CD8-positive, alpha-beta T cell (primary cell): ENCODE measurements at places on chromosomes 4 and X.

GRCh38 chrX:101744085-101744484, 84.4 kb upstream of the ARMCX2 start:
- DNase-seq: no peak

DNA sequence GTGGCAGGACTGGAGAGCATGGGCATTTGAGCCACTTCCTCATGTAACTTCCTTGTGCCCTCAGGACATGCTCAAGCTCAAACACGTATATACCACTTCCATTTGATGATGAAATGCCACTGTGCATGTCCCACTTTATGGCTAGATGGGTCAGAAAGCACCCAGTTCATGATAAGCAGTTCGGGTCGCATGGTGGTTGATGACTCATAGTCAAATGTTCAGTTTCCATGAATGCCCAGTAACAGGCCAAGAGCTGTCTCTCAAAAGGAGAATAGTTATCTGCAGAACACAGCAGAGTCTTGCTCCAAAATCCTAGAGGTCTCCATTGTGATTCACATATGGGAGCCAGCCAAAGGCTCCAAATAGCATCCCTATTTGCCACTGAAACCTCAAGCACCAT, 48.9 kb upstream of the SPIN3 start:
- no peak for DNase-seq

GRCh38 chr4:186807808-186808629, 84.4 kb upstream of the FAT1 start:
- DNase-seq: no peak

GRCh38 chrX:153245288-153245731, 66.2 kb downstream of the MAGEA1 start:
- DNase-seq: no peak

GRCh38 chr4:113146876-113147358, 97.5 kb downstream of the ANK2 start:
- DNase-seq: no peak

- no peak for DNase-seq
Observed at GRCh38 chr4:82785611-82786400, 12.8 kb downstream of the SCD5 start.

- DNase-seq: no peak
Observed at GRCh38 chr4:14726877-14727361, 275.4 kb upstream of the CPEB2 start.

DNA sequence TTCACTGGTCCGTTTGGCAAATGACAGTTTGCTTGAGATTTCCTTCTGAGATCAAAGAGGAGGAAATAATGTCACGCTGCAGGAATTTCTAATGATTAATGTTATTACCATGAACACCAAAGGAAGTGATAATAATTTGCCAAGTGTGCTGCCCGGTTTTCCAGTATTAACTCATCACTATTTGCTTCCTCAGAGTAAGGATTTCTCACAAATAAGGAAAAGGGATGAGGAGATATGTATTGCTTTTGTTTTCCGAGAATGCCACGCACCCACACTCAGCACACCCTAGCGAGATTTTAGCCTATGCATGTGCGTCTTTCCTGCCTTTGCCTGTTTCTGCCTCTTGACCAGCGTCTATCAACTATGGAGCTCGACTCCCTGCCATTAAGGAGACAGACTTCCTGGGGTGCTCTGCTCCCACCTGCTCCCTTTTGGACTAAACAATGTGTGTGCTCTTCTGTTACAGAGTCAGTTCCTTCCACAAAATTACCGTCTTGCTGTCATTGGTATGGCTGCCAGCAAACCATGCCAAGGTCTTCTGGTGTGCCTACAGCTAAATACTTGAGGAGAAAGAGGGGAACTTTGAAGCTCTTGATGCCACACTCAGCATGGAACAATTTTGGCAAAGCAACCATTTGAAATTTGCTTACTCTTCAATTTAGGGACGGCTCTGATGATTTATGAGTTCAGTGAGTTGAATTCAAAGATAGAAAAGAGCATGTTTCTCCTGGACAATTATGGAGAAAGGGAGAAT, 393.1 kb upstream of the ZFP42 start:
- DNase-seq: no peak

DNA sequence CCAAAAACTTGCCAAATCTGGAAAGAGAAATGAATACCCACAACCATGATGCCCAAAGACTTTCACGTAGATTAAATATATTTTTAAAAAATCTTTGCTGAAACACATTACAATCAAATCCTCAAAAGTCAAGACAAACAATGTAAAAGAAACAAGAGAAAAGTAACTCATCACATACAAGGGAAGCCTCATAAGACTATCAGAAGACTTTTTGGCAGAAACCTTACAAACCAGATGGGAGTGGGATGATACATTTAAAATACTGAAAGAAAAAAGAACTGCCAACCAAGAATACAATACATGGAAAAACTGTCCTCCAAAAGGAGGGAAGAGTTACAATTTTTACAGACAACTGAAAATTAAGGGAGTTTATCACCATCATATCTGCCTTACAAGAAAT, 319.0 kb upstream of the INTU start:
- no peak for DNase-seq

- no peak for DNase-seq
Observed at GRCh38 chr4:124209626-124210025, 502.9 kb downstream of the ANKRD50 start.
